T-helper 17 cell (primary cell): ENCODE measurements at places on chromosomes 7 and 10. TPM values are rescaled to one million over a fixed set of nuclear protein-coding genes. Genes with fewer than 3 reads are reported as not detected.

Gene CYTH3
- total RNA-seq, result 25.8 TPM

Gene GLI3
- 1.1 TPM for total RNA-seq

Gene CAMK1D
- 31.1 TPM for total RNA-seq

Gene C10orf143
- total RNA-seq, result 5.0 TPM

Gene DAGLB
- 26.8 TPM for total RNA-seq

Gene FBXO24
- total RNA-seq, result 0.31 TPM

Gene LRRC17
- total RNA-seq, result 0.86 TPM

Gene COBL
- total RNA-seq, result not detected

Gene RBM20
- total RNA-seq, result not detected

Gene PLXNA4
- 11.7 TPM for total RNA-seq

Gene GPRIN2
- total RNA-seq, result not detected

Gene OPN4
- not detected for total RNA-seq

Gene KIN
- 8.6 TPM for total RNA-seq

Gene STRIP2
- total RNA-seq, result 2.1 TPM

DNA sequence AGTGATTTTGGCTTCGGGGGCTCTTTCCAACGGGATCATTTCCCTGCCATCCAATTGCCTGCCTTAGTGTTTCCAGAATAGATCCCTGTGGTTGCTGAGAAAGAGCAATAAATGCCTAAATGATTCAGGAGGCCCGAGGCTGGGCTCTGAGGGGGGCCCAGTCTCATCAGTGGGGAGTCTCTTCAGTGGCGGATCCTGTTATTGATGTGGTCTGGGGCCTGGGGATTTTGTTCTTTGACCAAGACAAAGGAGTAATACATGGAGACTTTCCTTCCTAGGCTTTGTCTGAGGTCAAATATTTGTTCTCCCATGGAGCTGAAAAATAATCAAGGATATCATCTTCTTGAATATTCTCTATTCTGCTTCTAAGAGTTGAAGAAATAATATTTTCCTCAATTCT is 40.8 kb downstream of the TAS2R41 start:
- DNase-seq, result no peak

DNA sequence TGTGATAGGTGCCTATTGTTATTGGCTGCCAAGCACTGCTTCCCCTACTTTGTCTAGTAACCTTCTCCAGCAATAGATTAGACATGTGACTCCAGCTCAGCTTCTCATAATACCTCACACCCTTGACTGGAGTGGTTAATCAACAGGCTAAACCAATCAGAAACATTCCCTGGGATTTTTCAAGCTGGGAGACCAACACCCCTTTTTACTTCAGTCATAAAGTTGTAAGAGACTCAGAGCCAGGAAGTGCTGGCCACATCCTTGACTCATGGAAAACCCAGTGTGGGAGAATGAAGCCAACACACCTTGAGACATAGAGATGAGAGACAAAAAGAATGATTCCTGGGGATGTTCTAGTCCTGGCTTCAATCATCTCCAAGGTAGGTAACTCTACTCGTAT is 62.6 kb upstream of the HECTD2 start:
- no peak for DNase-seq

GRCh38 chr7:47941136-47941844 is 7.0 kb downstream of the PKD1L1 start:
- no peak for DNase-seq

DNA sequence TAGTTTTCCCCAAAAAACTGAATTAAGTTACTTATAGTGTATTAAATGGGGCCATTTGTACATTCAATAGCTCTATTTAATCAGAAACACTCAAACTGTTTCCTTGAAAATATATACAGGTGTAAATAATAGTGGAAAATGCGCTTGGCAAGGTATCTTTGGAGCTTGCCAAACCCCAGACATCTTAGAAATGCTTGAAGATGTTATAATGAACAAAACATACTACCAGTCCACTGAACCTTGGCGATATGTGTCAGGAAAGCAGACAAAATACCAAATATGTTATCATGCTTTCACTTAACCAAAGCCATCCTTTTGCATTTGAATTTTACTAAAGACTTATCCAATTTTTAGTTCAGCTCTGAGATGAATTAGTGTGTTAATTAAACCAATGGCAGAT is 352.7 kb upstream of the SEMA3A start:
- no peak for DNase-seq

DNA sequence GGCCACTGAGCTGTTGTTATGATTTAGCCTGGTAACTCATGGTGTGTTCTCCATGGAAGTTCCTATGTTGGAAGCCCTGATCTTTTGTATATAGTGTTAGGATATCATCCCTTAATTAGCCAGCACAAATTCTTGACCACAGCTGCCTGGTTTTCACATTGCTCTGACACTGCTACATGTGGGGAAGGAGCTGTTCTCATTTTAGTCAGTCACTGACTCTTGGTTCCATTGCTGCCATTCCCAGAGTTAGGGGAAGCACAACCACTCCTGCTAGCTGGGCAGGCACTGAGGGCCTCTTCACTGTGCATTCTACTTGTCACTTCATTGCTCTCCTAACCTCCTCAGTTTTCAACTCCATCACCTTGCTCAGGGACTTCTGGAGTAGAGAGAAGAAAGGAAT is 98.4 kb upstream of the GJD4 start:
- DNase-seq, result no peak

GRCh38 chr7:78179211-78179610 is 380.6 kb downstream of the PHTF2 start:
- no peak for DNase-seq

GRCh38 chr10:26064106-26064505 is 130.1 kb downstream of the MYO3A start:
- DNase-seq, result no peak

DNA sequence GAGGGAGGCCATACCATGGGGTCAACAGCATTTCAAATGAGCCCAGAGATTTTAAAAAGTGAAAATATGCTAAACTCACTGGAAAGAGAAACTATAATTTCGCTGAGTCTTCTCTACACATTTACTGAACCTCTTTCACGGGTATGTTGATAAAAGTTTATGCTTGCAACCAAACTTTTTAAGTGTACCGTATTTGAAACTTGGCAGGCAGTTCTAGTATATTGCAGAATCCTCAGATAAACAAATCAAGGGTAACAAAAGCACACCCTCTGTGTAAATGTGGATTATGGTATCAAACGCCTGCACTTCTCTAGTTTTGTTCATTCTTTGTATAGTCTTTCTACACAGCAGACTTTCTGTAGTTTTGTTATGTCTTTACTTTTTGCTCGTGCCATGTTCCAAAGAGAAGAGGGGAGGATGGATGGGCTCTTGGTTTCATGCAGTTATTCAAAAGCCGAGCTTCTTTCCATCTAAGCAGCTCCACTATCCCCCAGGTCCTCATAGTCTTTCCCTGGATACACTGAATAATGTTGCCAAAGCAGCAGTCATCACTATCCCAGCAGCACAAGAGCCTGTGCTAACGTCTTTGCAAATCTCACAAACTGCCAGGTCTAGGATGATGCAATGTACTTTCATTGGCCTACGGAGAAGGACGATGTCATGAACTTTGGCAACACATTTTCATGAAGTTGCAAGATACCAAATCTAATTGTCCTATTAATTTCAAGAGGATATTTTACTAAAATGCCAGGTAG is 131.2 kb downstream of the MPP7 start:
- DNase-seq, result no peak

- no peak for DNase-seq
Observed at GRCh38 chr7:69643265-69643664, 45.0 kb downstream of the AUTS2 start.

- DNase-seq, result no peak
Observed at GRCh38 chr10:64350665-64351064, 829.5 kb downstream of the REEP3 start.

- DNase-seq, result no peak
Observed at GRCh38 chr10:4086131-4086898, 301.3 kb upstream of the KLF6 start.

GRCh38 chr7:36473454-36474282 is 84.0 kb downstream of the ANLN start:
- no peak for DNase-seq

DNA sequence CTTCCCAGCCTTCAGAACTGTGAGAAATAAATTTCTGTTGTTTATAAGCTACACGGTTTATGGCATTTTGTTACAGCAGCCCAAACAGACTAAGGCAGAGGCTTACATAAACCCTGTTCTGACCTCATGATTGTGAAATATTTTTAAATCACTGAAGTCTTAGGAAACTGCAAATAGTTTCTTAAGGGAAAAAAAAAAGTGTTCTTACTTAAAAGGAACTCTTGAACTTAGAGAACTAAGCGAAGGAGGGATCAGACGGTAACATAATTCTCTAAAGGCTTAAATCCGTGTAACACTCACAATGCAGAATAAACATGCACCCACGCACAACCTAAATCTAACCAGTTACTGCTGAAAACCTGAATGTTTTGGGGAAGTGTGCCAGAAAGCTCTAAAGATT is 749.1 kb upstream of the LRRTM3 start:
- DNase-seq, result no peak

DNA sequence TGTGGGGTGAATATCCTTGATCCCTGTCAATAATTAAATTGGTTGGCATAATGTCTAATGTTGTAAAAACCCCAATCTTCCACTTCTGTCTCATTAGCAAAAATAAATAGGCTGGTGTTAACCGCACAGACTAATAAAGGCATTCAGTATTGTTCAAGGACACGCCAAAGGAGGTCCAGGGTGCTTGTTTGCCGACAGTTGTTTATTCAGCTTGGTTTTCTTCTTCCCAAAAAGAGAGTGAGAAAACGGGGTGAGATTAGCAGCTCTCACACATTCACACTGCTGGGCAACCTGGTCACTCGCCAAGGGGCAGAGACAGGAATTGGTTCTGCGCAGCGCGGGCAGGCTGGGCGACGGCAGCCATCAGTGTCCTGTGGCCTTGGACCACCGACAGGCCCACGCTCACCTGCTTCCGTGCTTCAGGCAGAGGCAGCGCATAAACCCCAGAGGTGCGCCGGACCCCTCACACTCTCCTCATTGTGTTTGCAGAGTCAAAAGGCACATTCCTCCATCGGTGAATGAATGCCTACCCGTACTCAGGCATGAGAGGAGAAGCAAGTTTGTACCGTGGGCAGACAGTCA is 26.2 kb upstream of the LMBR1 start:
- no peak for DNase-seq

DNA sequence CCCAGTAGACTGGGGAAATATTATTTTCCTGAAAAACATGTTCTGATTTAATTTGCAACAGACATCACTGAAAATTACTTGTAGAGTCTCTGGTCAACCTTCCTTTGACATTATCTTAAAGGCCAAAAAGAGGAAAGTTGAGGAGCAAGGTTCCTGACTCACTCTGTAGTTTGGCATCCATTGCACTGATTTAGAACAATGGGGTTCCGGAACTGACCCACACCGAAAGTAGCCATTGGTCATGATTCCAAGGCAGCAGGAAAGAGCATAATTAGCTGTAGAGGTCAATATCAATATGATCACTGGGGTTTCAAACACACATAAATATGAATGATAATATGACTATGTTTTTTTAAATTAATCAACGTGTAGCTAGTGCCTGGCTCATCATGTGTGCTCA is 65.8 kb downstream of the DNMBP start:
- no peak for DNase-seq

- no peak for DNase-seq
Observed at GRCh38 chr7:24912874-24913514, 67.0 kb downstream of the OSBPL3 start.

- no peak for DNase-seq
Observed at GRCh38 chr10:24381235-24382010, 172.5 kb downstream of the KIAA1217 start.

DNA sequence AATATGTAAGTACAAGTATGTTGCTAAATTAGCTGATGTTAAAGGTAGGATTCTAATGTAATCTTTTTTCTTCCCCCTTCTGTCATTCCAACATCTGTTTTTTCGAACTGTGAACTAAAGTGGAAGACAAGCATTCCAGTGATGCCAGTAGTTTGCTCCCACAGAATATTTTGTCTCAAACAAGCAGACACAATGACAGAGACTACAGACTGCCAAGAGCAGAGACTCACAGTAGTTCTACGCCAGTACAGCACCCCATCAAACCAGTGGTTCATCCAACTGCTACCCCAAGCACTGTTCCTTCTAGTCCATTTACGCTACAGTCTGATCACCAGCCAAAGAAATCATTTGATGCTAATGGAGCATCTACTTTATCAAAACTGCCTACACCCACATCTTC is 62.7 kb downstream of the WAC start:
- no peak for DNase-seq

GRCh38 chr10:30422151-30422695 is 11.8 kb upstream of the MAP3K8 start:
- DNase-seq, result no peak

- DNase-seq, result no peak
Observed at GRCh38 chr10:109969760-109970346, 37.9 kb upstream of the ADD3 start.

DNA sequence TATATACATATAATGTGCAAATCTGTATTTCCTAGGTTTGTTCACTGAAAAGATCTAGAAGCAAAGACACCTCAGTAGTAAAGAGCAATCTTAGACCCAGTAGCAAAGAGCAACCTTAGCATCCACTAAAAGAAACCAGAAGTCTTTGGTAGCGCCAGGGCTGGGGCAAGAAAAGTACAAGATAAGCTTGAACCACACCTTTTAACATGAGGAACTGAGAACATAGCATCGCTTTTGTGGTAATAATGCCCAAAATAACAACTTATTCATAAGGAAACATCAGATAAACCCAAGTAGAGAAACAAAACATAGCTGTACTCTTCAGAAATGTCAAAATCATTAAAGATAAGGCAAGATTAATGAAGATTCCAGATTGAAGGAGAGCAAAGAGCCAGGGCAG is 173.4 kb downstream of the IMMP2L start:
- DNase-seq, result no peak

DNA sequence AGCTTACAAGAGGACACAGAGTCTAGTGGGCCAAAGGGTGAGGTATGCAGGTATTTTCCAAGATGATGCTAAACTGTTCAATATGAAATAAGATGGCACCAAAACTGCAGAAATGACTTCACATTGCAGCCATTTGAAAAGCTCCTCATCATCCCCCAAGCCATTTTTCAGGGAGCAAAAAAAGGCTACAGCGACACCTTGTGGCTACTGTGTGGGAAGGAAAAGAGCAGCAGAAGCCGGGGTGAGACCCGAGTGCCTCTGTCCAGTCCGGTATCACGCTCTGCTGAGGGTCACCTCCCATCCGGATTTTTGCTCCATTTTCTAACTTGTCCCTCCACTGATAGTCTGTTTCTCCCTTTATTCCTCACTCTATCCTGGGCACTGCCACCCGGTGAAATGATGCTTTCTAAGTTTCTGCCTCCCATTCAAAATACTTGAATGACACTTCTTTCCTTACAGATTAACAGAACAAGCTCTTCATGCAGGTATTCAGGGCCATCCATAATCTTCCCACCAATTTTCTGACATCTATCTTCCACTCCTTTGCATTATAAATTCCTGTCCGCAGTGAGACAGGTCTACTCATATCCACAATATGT is 220.2 kb downstream of the DGKI start:
- DNase-seq, result peak; percentile 14

DNA sequence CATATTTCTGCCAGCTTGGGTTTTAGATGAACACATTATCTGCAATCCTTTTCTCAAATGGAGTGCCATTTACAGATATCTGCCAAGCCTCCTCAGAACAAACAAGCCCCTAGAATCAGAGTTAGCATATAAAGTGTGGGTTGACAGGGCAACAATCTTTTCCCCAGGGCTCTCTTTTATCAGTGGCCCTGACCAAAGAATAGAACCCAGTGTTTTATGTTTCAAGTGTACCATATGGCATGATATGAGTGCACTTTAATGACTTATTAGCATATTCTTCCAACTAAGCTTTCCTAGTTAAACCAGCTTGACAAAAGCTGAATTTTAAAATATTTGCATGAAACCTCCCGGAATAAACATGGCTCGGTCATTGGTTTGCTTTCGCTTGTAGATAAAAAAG is 57.3 kb downstream of the EVX1 start:
- no peak for DNase-seq

GRCh38 chr10:57884407-57884806 is 383.3 kb downstream of the IPMK start:
- no peak for DNase-seq
